Putamen (tissue), 1 donor: ENCODE measurements at places on chromosomes 4 and X.

DNA sequence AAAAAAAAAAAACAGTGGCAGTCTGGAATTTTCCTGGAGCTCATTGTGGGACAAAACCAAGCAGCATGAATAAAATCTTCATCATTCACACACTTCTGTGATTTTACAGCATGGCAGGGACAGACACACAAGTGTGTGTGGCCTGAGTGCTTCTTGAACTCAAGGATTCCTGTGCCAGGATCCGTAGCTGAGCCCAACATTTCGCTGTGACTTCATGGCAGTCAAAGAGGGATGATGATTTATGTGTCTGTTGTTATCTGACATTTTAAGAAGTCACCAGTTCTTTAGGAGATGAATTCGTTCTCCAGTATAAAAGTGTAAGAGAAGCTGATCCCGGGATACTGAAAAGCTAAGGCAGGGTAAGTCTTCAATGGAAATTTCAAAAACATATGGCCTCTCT is 57.0 kb downstream of the ING2 start:
- no peak for DNase-seq

- peak; percentile 92 for DNase-seq
Observed at GRCh38 chrX:149540131-149540620, 636 bp upstream of the EOLA1 start.

DNA sequence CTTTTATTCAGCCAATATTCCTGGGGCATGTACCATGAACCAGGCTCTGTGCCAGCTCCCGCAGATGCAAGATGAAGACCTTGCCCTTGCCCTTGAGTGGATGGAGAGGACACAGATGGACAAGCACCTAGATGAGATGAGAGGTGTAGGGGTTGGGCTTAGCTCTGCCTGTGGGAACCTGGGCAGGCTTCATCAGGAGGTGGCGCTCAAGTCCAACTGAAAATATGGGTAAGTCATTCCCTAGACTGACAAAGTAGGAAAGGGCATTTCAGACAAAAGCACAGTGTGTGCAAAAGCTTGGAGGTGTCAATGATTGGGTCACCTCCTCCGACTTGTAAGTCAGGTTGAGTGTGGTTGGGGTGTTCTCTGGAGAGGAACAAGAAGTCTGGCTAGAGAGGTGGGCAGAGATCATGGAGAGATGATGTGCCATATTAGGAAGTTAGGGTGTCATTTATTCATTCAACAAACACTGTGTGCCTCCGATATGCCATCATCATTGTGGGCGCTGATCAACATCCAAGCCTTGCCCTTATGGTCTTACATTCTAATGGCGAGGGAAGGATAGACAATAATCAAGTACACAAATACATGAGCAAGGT is 64.6 kb downstream of the ANAPC4 start:
- peak; percentile 27 for DNase-seq

GRCh38 chrX:5015451-5015850 is 1213.2 kb downstream of the NLGN4X start:
- DNase-seq = no peak

GRCh38 chr4:72843466-72843865 is 226.1 kb downstream of the COX18 start:
- no peak for DNase-seq

GRCh38 chr4:85968945-85969819 is 390.7 kb downstream of the MAPK10 start:
- peak; percentile 36 for DNase-seq
